ENCODE measurements at places on chromosomes 3 and 15.

DNA sequence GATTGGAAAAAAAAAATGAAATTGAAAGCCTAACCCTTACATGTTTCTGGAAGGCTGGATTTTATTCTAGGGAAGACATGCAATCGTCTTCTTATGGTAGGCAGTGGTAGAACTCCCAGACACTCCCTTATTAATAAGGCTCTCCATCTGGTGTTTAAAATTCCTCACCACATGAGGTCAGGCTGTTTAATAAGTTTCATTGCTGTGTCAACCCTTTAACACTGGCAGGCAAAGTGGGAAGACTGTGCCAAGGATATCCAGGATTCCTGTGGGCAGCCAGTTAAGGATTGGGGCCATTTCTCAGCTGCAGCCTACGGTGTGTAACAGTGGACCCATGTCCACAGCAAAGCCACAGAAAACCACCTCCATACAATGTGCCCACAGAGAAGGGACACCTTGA lies 225.5 kb upstream of the CHRM5 start:
- DNase-seq = peak; percentile 56

DNA sequence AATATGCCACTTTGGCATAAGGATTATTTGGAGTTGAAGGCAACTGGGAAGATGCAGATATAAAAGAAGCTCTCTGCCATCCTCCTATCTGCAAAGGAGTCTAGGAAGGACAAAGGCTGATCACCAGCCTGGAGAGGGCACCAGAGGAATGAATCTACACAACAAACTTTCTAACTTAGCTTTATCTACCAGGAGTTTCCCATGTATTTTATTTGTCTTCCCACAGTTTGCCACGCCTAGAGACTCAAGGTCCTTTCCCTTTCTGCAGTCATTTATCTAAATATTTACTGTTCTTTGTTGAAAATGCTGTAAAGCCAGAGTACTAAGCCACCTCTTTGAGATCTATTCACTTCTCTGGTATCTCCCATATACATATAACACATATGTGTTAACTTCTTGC lies 32.2 kb downstream of the GPR176 start:
- peak; percentile 55 for DNase-seq

- peak; percentile 20 for DNase-seq
These were observed 968 bp upstream of the TMEM266 start for GRCh38 chr15:76058714-76059319.

- DNase-seq = no peak
These were observed 283.5 kb upstream of the PDZRN3 start for GRCh38 chr3:73908218-73908617.

GRCh38 chr3:113914646-113915045 lies 33.2 kb upstream of the ZDHHC23 start:
- peak; percentile 90 for DNase-seq

DNA sequence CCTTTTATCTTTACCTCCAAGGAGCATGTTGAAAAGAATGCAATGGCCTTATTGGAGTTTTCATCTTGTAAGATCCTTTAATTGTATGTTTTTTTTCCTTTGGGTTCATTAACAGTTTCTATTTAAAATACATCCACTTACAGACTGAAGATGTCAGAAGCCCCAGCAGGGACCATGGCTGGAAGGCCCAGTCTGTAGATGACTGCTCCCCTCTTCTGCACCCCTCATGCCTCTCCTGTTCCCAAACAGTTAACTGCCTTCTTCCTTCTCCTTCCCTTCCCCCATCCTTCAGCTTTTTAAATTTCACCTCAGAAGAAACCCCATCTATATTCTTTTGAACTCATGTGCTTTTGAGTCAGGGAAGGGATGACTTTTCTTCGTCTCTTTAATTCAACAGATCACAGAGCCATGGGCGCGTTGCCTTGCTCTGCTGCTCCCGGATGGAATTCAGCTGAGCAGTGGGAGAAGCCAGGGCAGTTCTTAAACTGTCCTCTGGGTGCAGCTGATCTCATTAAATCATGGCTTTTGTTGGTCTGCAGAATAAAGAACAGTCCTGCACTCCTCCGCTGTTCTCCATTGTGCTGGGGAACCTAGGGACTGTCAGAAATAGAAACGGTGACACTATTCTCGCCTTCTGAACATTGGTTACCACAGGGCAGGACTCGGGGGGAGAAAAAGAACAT lies 71.5 kb upstream of the EIF1B start:
- peak; percentile 44 for DNase-seq

DNA sequence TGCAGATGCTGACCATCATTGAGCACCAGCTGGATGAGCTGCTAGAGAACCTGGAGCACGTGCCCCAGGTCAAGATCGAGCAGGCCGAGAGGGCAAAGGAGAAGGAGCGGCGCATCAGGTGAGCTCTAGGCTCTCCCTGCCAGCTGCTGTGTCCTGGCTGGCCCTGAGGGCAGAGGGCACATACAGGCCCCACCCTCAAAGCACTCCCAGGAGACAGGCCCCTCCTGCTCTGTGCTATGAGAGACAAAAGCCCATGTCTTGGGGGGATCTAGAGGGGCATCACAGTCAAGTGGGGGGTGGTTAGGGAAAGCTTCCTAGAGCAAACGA lies 39.5 kb downstream of the CFAP100 start:
- no peak for DNase-seq

GRCh38 chr3:188905547-188905946 lies 266.2 kb upstream of the TPRG1 start:
- no peak for DNase-seq
